ENCODE measurements at places on chromosomes 7 and 10.

GRCh38 chr7:117349570-117349969, 26.7 kb upstream of the WNT2 start:
- no peak for DNase-seq

DNA sequence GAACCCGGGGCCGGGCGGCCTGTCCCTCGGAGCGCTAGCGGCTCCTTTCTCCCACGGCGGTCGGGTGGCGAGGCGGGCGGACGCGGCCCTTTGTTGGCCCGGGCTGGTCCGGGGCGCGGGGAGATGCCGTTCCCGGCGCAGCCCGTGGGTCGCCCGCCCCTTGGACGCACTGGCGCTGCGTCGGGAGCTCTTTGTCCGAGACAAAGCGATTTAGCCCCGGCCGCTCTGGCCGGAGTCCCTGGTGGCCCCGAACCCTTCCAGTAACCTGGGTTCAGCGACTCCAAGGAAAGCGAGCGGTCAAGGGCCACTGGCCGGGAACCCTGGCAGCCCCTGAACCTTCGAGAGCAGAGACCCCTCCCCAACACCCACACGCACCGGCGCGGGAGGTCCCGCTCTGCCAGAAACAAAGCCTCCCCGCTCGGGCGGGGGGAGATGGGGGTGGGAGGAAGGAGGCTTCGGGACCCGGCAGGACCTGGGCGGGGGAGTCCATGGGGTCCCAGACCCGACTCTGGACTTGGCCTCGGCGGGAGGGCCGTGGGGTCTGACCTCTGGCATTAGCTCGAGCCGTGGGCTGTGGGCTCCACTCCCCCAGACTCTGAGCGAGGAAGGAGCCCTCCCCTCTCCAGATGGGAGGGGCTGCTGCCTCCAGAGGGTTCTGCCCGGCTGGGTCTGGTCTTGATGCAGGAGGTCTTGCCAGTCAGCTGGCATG, 836 bp downstream of the DPYSL4 start:
- peak; percentile 17 for DNase-seq

DNA sequence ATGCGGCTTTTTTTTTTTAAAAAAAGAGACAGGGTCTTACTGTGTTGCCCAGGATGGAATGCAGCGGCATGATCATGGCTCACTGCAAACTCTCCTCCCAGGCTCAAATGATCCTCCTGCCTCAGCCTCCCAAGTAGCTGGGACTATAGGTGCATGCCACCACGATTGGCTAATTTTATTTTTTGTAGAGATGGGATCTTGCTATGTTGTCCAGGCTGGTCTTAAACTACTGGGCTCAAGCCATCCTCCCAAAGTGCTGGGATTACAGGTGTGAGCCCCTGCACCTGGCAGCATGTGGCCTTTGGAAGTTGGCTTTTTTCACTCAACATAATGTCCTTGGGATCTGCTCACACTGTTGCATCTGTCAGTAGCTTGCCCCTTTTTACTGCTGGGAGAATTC, 65.1 kb downstream of the AMZ1 start:
- DNase-seq = no peak

- no peak for DNase-seq
Observed at GRCh38 chr10:74063256-74063655, 65.3 kb downstream of the VCL start.

DNA sequence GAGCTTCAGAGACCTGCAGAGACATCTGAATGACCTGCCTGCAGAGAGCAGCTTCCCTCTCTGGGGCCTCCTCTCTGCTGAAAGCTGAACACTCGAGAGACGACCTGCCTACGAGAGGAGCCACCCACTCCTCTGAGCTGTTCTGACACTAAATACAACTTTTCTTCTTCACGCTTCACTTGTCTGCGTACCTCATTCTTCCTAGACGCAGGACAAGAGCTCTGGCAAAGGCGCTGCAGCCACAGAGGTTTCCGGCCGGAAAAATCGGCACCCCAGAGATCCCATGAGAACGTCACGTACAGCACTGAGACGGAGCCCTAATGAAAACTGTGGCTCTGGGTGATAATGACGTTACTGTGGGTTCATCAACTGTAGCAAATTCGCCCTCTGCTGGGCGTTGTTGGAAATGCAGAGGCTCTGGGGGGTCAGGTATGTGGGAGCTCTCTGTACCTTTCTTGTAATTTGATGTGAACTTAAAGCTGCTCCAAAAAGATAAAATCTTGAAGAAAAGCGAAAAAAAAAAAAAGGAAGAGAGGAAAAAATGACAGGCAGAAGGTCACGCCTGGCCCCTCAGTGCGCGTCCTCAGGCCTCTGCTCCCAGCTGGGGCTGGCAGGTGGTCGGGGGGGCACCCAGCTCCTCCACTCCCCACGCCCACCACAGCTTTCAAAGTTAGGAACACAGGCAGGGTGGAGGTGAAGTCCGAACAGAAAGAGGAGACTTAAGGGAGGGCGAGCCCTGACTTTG, 120.7 kb downstream of the DYNC2I1 start:
- DNase-seq = peak; percentile 90

- DNase-seq = peak; percentile 49
Observed at GRCh38 chr10:102247734-102248133, 2.4 kb downstream of the GBF1 start.

GRCh38 chr10:78766603-78767002, 302.2 kb upstream of the ZMIZ1 start:
- DNase-seq = no peak

- DNase-seq = no peak
Observed at GRCh38 chr10:69861251-69862240, 59.8 kb downstream of the COL13A1 start.

- DNase-seq = no peak
Observed at GRCh38 chr7:157122800-157123495, 15.8 kb upstream of the UBE3C start.

GRCh38 chr7:36343548-36343947, 46.1 kb upstream of the ANLN start:
- no peak for DNase-seq

GRCh38 chr10:3800586-3800985, 15.6 kb upstream of the KLF6 start:
- DNase-seq = no peak

- no peak for DNase-seq
Observed at GRCh38 chr10:107391901-107392300, 227.4 kb upstream of the SORCS1 start.

DNA sequence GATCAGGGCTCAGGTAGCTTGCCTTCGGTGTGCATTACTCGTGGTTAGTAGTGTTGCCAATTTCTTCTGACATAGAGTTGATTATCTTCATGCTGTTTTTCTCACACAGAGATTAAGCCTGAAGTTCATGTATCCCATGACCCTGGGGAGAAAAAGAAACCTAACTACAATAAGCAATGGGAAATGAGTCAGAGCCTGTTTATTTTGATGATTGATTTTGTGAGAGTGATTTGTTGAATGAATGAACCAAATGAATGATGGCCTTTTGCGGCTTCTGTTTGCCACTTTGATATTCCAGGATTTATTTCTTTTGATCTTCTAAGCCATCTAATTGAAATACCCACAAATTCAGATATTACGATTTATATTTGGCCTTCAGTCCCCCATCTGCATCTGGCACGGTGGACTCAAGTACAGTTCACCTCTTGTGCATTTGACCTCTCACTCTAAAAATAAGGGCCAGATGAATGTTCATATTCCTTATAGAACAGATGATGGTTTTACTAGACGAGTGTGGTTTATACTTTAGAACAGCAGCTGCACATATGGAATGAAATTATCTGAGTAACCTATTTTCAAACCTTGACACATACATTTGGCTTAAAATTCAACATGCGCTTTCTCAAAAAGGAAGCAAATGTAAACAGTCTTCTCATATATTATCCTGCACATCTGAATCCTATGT, 110.7 kb downstream of the PLCE1 start:
- DNase-seq = no peak

DNA sequence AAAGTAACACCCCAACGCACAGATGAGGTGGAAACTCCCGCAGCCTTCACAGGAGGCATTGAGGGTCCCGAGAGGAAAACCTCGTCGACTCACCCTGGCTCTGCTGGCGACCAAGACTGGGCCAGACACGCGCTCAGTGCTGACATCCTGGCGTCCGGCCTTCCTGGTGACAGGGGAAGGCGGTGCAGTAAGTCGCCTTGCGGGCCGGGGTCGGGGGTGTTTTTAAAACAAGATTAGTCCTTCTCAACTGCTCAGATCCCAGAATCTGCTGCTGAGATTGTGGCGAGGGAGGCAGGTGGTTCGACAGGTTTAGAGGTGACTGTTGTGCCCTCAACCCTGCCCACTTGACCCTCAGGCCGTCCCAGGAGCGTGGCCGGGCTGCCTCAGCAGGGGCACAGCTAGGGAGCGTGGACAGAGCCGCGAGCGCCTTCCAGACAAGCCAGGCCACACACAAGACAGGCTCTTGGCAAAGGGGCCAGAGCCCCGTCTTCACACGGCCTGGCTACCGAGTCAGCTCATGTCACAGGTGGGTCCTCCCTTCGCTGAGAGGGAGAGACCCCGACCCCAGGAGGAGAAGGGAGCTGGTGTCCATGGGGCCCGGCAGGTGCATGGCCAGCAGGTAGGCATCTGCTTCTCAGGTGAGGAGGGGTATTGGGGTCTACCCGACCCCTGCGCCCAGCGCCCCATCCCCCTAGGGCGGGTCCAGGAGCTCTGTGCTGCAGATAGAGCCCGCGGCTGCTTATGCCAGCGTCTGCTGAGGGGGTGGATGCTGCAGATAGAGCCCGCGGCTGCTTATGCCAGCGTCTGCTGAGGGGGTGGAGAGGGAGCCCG, 81.6 kb downstream of the DNAJB6 start:
- no peak for DNase-seq

DNA sequence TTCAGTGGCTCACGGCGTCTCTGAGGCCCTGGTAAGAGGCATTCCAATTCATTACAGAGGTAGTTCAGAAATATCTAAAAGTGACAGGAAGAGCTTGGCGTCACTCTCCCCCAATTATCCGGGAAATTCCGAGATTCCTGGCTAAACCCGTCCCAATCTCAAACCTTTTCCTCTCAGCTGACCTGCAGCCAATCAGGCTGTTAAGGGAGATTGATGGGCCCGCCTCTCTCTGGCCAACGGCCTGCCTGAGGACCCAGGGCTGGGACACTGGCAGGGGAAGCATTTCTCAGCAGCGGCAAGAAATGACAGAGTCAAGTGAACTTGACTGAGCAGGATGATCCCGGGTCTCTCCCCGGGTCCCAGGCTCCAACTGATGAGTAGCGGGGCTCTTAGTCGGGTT, 72.3 kb downstream of the EBF3 start:
- no peak for DNase-seq

Data from suppressor macrophage treated with lipopolysaccharide for 4 hours (primary cell).